ENCODE measurements at places on chromosomes 11 and 22.

GRCh38 chr11:74092425-74092824 is 78.4 kb downstream of the C2CD3 start:
- DNase-seq = no peak

GRCh38 chr11:33910296-33910957 is 18.6 kb upstream of the LMO2 start:
- no peak for DNase-seq

DNA sequence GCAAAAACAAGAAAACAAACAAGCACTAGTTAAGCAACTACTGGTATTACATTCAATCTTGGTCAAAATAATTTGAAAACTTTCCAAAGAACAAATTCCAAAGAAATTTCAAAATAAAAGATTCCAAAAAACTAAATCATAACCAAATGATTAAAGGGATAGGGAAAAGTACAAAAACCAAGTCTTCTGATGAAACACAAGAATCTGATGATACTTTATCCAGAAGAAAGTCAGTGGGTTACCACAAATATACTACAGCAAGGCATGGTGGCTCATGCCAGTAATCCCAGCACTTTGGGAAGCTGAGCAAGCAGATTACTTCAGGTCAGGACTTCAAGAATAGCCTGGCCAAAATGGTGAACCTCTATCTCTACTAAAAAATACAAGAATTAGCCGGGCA is 59.1 kb downstream of the NUP98 start:
- no peak for DNase-seq

DNA sequence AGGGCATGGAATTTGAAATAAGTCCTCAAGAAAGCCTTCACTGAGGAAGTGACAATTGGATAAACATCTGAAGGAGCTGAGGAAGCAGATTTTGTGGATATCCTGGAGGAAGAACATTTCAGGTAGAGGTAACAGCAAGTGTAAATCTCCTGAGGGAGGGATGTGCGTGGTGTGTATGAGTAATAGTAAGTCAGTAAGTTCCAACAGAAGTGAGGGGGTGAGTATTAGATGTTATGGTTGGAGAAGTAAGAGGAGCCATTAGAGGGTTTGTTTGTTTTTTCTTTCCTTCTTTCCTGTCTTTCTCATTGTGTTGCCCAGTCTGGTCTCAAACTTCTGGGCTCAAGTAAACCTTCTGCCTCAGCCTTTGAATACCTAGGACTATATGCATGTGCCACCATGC is 29.0 kb downstream of the ANKRD42 start:
- no peak for DNase-seq

- no peak for DNase-seq
These were observed 20.1 kb downstream of the ADA2 start for GRCh38 chr22:17199003-17199731.

- DNase-seq = no peak
These were observed 7.1 kb upstream of the ADORA2A start for GRCh38 chr22:24420072-24420976.

All from RCC 7860 (cell line).